NCI-H187 (cell line): ENCODE measurements at places on chromosomes 6 and 20.

DNA sequence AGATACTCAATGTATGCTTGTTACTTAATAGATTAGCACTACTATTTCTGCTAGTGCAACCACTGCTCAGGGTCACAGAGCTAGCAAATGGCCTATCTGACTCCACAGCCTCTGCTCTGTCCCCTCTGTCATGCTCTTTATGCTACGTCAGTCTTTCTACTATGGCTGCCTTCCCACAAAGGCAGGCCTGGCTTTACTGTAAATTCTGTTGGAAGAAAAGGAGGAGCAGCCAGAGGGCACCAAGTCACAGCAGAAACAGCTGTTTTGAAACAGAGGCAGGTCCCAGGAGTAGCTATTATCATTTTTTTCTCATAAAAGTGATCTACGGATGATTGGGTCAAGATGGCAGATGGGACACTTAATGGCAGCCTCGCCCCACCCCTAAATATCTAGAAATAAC lies 10.0 kb upstream of the ELMO2 start:
- DNase-seq = no peak

DNA sequence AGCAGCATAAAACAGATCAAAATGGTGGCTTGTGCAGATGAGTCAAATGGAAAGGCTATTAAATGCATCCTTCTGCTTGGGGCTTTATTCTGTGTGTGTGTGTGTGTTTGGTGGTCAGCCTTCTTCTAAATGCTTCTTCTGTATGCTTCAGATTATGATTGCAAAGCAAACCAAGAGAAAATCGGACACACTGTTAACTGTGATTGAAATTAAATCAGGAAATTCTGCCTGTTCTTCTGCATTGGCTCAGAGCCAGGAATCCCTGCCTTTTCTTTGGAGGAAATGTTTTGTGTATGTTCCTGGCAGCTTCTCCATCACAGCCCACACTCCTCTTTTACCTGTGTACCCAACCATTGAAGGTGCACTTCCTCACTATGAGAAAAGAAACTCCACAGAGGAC lies 22.3 kb upstream of the PDE10A start:
- no peak for DNase-seq

GRCh38 chr6:112522587-112522986 lies 175.5 kb downstream of the RFPL4B start:
- DNase-seq = no peak

- no peak for DNase-seq
Measured at GRCh38 chr6:161292145-161292544, 18.3 kb upstream of the AGPAT4 start.

DNA sequence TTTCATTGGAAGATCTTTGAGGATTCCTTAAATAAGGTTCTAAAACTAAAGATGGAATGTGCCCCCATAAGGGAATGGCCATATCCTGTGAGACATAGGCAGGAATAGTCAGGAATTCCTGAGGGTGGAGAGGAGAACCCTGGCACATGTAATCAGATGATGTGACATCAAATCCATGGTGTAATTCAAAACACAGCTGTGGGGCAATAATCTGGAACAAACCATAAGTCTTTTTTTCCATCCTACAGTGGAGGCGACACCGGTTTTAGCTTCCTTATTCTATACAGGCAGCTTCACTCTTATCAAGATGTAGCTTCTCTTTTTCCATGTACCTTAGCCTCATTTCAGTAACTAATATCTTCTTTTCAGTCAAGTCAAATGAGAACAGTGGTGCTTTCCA lies 133.6 kb upstream of the CITED2 start:
- no peak for DNase-seq

- DNase-seq = no peak
Measured at GRCh38 chr6:134352786-134353480, 35.0 kb upstream of the SGK1 start.

GRCh38 chr6:39930540-39930939 lies 3.7 kb downstream of the MOCS1 start:
- DNase-seq = no peak

- no peak for DNase-seq
Measured at GRCh38 chr6:40906759-40907158, 132.3 kb downstream of the UNC5CL start.

DNA sequence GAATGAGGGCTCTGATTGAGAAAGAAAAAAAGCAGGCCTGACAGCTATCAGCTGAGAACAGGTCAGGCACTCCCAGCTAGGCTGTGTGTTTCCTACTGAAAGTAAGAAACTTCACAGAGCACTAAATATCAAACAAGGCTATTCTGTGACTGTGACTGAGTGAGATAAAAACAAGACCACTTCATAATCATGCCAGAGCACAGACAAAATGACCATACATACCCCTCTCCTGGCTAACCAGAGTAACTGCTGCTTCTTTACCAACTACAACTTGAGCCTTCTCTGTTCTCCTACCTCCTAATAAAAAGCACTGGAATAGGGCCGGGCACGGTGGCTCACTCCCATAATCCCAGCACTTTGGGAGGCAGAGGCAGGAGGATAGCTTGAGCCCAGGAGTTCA lies 6.8 kb upstream of the BTN1A1 start:
- no peak for DNase-seq

GRCh38 chr6:53727748-53728147 lies 62.2 kb upstream of the KLHL31 start:
- DNase-seq = no peak

DNA sequence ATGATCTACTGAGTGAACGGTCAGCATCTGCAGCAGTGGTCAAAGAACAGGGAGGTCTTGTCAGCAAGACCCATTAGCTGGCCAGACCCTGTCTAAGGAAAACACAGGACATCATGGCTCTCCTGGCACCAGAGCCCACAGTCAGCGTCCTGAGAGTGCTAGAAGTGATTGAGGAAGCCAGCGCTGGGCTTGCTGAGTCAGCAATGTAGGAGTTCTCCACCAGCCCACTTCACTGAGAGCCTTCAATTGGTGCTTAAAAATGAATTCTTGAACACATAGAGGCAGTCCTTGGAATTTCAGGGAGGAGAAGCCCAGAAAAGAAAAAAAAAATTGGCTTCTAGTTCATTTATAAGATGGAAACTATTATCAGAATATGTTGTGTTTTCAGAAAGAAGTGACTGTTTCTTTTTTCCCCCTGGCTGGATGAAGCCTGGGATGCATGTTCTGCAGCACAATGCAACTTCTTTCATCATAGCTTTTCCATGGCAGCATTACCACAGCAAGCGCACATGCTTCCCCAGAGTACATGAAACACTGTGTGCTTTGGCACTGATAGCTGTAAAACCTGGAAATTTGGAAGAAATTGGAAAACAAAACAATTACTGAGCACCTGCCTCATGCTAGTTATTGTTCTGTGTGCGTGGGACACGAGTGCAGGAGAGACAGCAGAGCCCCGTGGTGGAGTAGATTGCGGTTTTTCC lies 899.9 kb downstream of the C6orf118 start:
- no peak for DNase-seq

DNA sequence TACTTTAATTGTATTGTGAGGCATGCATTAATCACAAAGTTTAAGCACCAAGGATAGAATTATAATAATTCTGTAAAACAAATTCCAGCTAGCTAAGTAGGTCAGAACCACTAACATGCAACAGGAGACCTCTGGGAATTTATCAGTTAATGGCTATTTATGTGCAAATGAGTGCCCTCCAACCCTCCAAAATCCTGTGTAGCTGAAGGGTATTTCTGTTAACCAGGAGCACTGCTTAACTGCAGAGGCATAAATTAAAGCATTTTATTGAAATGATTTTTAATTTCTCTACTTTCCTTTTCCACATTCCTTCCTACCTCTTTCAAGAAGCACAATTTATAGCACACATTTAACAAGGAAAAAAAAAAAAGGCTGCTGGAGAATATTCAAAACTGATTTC lies 77.0 kb downstream of the MMS22L start:
- no peak for DNase-seq

DNA sequence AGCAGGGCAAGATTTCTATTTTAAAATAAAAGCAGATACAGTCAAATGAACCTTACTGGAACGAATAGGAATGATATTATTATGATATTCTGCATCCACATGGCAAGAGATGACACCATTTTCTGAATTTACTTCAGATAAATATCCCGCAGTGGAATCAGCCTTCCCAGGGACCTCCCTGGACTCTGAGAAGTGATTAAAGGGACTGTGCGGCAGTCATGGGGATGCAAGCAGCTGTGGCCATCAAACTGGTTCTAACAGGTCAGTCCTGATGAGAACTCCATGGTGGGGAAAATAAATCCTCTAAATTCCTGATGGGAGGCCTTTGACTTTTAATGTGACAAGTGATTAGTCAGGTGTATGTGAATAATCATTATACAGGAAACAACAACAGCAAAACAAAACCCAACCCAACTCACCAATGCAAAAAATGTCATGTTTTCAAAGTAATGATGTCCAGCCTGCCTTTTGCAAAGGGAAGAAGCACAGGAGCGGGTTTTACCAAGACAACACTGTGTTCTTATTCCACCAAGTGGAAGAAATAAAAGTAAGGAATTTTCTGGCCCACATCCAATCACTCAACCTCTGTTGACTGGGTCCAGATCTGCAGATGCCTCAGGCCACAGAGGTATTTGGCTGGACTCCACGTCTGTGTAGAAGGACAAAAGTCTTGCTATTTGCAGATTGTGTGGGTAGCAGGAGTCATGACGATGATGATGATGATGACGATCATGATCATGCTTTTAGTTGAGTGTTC lies 61.9 kb upstream of the CITED2 start:
- DNase-seq = no peak

DNA sequence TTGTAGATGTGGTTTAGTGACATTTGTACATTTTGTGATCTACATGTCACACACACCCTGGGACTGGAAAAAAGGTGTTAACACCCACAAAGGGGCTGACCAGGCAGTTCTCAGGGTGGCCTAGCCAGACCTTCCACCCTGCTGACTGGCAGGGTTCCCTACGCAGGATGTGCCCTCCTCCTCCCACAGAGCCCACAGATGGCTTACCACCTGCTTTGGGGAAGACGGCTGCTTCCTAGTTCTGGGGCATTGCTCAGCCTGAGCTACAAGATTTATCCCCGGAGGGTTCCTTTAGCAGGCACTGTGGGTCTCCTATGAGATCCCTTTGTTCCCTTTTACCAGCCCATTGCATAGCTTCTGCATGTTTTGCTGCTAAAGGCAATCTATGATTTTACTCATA lies 35.1 kb downstream of the SNAP25 start:
- no peak for DNase-seq

- no peak for DNase-seq
Measured at GRCh38 chr20:1362484-1362883, 30.4 kb downstream of the FKBP1A start.

DNA sequence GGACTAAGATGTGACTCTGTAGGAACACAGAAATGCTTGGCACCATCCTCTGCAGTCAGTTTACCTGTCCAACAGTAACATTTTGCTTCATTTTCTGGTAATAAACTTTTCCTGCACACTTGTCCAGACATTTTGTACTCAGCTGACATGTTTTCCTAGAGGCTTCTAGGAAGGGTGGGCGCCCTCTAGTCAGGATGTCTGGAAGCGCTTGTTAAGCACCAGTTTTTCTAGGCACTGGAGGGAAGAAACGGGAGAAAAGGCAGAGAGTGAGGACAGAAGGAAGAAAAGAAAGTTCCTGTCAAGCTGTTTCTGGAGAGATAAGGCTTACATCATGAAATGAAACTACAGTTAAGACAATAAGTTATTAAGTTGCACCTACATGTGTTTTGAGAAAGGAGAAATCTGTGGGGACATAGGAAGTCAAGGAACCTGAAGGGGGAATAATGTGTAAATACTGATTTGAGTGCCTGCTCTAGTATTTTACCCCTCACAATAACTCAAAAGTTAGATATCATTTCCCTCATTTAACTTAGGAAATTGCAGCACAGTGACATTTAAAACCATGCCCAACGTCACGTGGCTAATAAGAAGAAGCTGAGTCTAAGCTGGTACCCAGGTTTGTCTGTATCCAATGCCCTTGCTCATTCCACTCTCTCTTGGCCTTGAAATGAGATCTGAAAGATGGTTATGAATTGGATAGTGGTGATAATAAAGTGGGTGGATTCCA lies 42.7 kb upstream of the TNFRSF21 start:
- no peak for DNase-seq

- no peak for DNase-seq
Measured at GRCh38 chr6:79173378-79173777, 61.1 kb downstream of the HMGN3 start.

DNA sequence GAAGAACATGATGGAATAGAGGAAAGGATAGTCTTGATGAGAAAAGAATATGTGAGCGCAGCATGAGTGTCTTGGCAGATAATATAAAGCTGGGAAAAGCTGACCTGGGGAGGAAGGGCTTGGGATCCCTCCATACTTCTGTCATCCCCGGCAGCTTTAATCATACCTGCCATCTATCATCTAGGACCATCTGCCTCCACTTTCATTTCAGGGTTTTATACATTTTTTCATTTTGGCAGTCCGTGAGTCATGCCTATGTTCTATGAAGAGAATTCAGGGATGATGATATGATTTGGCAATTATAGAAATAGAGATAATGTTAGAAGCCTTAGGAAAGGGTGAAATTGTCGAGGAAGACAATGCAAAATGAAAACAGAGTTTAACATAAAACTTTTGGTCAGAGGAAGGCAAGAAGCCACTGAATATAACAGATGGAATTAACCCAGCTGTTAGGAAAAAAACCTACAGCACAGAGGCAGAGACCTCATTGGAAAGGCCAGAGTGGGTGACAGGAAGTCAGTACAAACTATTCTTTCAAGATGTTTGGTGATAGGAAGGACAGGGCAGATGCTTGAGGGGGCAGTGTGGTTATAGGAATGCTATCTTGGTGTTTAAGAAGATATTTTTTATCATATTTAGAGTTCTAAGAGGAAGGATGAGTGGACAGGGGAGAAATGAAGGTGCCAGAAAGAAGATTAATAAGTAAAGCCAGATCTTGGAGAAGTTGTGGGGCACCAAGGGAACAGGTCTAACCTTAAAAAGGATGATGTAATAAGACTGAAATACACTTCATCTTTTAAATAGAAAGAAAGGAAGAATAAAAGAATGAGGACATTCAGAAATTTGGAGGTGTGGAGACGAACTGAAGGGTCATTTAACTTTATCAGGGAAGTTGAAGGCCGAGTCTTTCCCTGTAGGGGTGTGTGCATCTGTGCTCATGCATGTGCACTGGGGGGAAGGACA lies 37.8 kb downstream of the MARCKS start:
- no peak for DNase-seq

- no peak for DNase-seq
Measured at GRCh38 chr6:64230530-64230929, 594.9 kb downstream of the PHF3 start.

DNA sequence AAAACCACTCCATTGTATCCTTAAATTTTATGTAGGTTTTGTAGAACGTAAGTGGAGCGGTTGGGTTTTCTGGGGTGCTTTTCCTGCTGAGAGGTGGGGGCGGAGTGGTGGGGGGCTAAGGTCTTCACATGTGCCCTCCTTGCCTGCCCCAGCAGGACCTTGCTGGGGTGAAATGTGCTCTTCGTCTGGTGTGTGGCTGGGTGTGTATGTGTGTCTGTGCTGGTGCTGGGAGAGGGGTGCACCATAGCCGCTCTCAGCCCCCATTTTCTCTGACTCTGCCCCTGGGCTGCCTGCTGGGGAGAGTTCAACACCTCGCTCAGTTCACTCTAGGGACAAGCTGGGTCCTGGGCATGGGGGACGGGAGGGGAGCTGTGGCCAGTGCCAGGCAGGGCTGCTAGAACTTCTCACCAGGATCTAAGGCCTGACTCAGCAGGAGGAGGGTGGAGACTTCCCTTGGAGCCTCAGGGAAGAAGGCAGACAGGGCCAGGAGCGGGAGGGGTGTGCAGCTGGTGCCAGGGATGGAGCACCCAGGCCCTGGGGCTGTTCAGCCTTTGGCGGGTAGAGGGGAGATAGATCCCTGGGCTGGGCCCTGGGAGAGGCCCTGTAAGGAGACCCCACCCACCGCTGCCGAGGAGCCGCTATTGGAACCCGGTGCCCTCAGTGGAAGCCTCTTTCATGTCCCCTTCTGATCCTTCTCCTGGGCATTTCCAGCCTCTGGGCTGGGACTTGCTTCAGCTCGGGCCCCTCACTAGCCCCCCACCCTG lies 4.8 kb downstream of the SOX18 start:
- DNase-seq = no peak
